Peyer's patch (tissue), 4 donors: ENCODE measurements at places on chromosomes 2 and 18. TPM values are rescaled to one million over a fixed set of nuclear protein-coding genes. Genes with fewer than 3 reads are reported as not detected.

- no peak for DNase-seq
- no peaks in the 10 kb centered on the region for H3K4me1 ChIP-seq
- H3K36me3 ChIP-seq, result no peaks in the 10 kb centered on the region
- no peaks in the 10 kb centered on the region for H3K27me3 ChIP-seq
Observed at GRCh38 chr2:206721256-206721920, 3.2 kb upstream of the DYTN start.

GRCh38 chr18:78813936-78814710 is 165.5 kb upstream of the SALL3 start:
- no peaks in the 10 kb centered on the region for H3K36me3 ChIP-seq
- H3K27ac ChIP-seq, result no peak overlapping the region
- no peak overlapping the region for H3K4me3 ChIP-seq

Gene UGT1A6
- total RNA-seq, result not detected

GRCh38 chr2:170996316-170996715 is 67.3 kb downstream of the GORASP2 start:
- no peaks in the 10 kb centered on the region for H3K4me1 ChIP-seq
- DNase-seq, result no peak
- H3K4me3 ChIP-seq, result no peak overlapping the region

DNA sequence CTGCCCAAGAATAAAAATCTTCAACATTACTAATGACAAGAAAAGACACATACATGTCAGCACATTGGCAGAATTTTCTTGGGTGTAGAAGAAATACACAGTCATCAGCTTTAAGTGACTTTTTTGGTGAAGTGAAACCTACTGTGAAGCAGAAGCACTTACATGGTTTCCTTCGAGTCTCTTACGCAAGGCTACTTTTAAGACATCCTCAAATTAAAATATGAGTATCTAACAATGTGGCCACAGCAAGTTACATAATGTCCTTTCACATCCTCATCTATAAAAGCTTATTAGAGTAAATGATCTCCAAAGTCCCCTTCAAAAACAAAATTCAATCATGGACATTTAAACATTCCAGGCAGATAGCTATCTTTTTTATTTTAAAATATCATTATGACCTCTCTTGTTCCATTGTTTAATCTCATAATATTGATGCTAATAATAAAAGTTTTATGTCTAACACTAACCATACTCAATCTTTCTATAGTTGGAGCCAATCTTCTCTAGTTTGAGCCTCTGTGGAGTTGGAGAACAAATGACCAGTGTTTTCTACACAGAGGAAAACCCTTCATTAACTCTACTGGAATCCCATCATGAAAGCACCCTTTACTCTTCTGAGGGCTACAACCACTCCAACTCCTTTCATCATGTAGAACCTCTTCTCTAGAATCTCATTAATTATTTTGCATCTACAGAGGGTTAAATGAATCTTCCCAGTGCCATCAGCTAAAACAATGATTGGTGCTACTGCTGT is 182.2 kb upstream of the ZFP36L2 start:
- no peak overlapping the region for H3K4me3 ChIP-seq
- H3K27me3 ChIP-seq, result no peaks in the 10 kb centered on the region
- H3K4me1 ChIP-seq, result no peaks in the 10 kb centered on the region
- peak overlapping the region; percentile 32 for H3K27ac ChIP-seq

- H3K4me3 ChIP-seq, result no peak overlapping the region
- H3K36me3 ChIP-seq, result no peaks in the 10 kb centered on the region
- DNase-seq, result no peak
- H3K27me3 ChIP-seq, result no peaks in the 10 kb centered on the region
- no peak overlapping the region for H3K27ac ChIP-seq
Observed at GRCh38 chr2:27027211-27027651, 5.5 kb upstream of the TMEM214 start.

GRCh38 chr2:207176247-207176646 is 10.5 kb upstream of the KLF7 start:
- H3K27ac ChIP-seq, result no peak overlapping the region
- no peaks in the 10 kb centered on the region for H3K4me1 ChIP-seq
- no peaks in the 10 kb centered on the region for H3K27me3 ChIP-seq
- no peak overlapping the region for H3K4me3 ChIP-seq
- H3K36me3 ChIP-seq, result no peaks in the 10 kb centered on the region

- no peak overlapping the region for H3K27ac ChIP-seq
- no peaks in the 10 kb centered on the region for H3K4me1 ChIP-seq
- no peak overlapping the region for H3K4me3 ChIP-seq
- H3K36me3 ChIP-seq, result no peaks in the 10 kb centered on the region
- DNase-seq, result no peak
Observed at GRCh38 chr2:119590873-119591272, 46.6 kb downstream of the CFAP221 start.

- peak overlapping the region; percentile 89 for H3K27ac ChIP-seq
- no peaks in the 10 kb centered on the region for H3K27me3 ChIP-seq
- H3K36me3 ChIP-seq, result no peaks in the 10 kb centered on the region
- no peak overlapping the region for H3K4me3 ChIP-seq
Observed at GRCh38 chr2:42045848-42046748, 1.7 kb upstream of the PKDCC start.

DNA sequence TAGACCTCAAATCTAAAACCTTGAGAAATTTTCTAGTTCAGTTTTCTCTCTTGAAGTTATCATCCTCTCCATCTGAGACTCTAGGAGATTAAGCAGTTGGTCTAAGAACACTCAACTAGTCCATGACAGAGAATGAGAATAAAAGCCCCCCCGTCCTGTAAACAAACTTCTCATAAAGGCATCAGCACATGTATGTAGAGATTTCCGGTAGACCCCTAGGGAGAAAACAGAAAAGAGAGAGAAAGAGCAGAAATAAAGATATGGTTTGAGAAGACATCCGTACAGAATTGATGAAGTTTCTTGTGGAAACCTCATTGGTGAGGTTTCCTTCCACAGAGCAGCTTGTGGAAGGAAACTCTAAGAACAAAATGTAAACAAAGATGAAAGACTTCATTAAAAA is 3.2 kb upstream of the GPR155 start:
- no peaks in the 10 kb centered on the region for H3K27me3 ChIP-seq
- H3K4me3 ChIP-seq, result no peak overlapping the region
- peak overlapping the region; percentile 27 for H3K27ac ChIP-seq
- no peaks in the 10 kb centered on the region for H3K4me1 ChIP-seq
- no peak for DNase-seq

Gene SERPINB7
- not detected for total RNA-seq

DNA sequence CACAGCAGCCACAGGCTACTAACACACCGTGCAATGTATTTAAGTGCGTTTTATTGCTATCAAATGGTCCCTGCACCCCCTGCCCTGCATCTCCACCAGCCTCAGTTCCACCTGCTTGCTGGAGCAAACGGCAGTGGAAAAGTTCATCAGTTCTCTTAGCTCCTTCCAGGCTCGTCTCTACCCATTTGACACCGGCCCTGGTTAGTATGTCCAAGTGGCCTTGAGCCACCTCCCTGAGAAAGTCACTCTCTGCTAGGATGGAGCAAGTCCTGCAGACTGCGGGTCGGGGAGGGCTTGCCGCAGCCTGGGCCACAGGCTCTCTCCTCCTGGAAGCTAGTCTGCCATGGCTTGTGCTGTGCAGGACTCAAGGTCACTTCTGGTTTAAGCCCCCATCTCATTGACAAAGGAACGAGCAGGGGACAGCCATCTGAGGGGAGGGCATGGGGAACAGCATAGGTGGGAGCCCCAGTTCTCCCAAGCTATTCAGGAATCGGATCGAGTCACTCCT is 74.9 kb downstream of the RHOB start:
- peaks cover 8% of the 10 kb centered on the region for H3K4me1 ChIP-seq
- no peak overlapping the region for H3K4me3 ChIP-seq
- no peak overlapping the region for H3K27ac ChIP-seq
- no peaks in the 10 kb centered on the region for H3K27me3 ChIP-seq

DNA sequence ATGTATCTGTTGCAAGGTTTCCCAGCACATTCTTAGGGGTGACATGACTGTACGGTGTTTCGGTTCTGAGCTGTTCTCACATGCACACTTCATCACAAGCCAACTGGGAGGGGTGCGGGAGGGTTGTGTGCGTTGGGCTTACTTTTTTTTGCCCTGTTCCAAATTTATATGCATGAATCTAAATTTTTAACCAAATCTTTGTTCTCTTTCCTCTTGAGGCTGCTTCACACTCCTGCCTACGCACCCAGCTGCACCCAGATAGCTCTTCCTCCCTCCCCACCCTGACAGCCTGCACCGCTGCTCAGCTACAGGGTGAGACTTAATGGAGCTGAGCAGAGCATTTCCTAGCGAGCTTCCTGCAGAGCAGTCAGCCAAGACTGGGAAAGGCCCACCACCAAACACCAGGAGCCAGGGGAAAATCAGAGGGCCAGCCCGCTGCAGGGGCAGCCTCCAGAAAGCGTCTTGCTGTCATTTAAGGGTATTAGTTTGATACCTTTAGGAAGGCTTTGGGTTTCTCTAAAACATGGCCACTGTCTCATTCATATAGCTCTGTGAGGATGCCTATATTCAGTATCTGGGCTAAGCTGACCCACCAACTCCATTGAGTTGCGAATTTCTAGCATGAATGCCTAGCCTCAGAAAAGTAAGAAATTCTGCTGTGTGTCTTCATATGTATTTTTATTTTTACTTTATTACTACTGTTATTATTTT is 84.5 kb downstream of the POU3F3 start:
- H3K27ac ChIP-seq, result no peak overlapping the region
- H3K27me3 ChIP-seq, result no peaks in the 10 kb centered on the region
- no peaks in the 10 kb centered on the region for H3K36me3 ChIP-seq
- no peak overlapping the region for H3K4me3 ChIP-seq

GRCh38 chr2:26910176-26910575 is 60.3 kb upstream of the MAPRE3 start:
- H3K27me3 ChIP-seq, result no peaks in the 10 kb centered on the region
- no peaks in the 10 kb centered on the region for H3K36me3 ChIP-seq
- H3K27ac ChIP-seq, result no peak overlapping the region
- no peaks in the 10 kb centered on the region for H3K4me1 ChIP-seq

DNA sequence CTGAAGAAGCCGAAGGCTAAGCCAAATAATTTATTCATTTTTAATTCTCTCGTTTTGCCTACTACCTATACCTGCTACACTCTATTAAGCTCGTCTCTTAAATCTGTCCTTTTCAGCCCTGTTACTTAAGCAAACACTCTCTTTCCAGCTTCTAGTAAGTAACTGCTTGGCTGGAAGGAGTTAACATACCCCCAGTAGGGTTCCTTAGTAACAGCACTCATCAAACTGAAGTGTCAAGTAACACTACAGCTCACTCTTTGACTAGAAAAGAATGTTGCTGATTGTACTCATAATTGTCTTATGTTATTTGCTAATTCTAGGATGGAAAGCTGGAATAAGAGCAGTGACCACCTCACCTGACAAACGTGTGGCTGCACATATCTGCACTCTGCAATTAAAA is 120.0 kb upstream of the SCN7A start:
- no peaks in the 10 kb centered on the region for H3K36me3 ChIP-seq
- H3K4me3 ChIP-seq, result no peak overlapping the region
- DNase-seq, result no peak
- H3K27ac ChIP-seq, result no peak overlapping the region
- H3K27me3 ChIP-seq, result no peaks in the 10 kb centered on the region

DNA sequence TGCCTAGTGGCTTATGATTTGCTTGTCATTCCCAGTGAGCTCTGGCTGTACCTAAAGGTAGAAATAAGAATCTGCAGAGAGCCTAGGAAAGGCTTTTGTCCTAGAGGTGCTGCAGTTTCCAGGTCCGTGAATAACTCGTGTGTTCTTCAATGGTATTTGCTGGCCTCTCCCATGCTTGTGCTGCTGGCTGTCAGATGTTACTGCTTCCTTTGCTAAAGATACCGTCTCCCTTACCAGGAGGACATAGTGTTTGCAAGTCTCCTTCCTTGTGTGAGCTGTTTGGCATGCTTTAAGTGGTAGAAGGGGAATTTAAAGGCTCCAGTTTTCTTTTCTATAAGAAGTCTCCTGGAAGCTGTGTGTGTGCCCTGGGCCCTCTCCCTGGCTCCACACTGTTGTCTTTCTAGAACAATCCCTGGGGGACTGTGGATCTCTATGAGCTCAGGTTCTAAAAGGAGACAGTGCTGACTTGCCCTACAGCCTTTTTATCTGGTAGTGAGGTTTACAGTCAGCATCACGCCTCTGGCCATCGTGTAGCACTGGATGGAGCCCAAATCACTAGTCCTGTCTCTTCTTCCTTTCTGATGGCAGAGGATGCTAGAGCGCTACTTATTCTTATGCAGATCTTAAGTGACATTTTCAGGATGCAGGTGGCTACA is 65.8 kb downstream of the RNF144A start:
- DNase-seq, result no peak
- H3K36me3 ChIP-seq, result no peaks in the 10 kb centered on the region
- H3K27me3 ChIP-seq, result no peaks in the 10 kb centered on the region
- no peak overlapping the region for H3K27ac ChIP-seq
- H3K4me3 ChIP-seq, result no peak overlapping the region

Gene EML6
- total RNA-seq, result 11.0 TPM

DNA sequence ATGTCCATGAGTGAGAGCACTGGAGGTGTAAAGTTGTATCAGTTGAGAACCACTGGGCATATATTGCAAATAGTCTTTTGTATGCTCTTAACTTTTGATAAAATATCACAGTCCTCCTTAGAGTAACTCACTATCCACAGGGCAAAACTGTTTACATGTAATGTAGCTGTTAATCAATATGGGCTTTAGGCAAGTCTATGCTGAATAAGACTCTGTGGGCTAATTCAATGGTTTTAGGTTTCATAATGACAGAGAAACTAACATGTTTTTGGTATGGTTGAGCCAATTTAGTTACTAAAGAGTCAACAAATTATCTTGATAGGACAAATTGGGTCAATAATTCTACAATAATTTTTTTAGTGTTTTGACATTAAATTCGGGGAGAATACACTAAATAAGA is 1134.9 kb upstream of the FAM98A start:
- DNase-seq, result no peak
- no peaks in the 10 kb centered on the region for H3K4me1 ChIP-seq
- no peaks in the 10 kb centered on the region for H3K27me3 ChIP-seq
- H3K36me3 ChIP-seq, result no peaks in the 10 kb centered on the region
- no peak overlapping the region for H3K4me3 ChIP-seq
- H3K27ac ChIP-seq, result no peak overlapping the region

Gene ORC2
- total RNA-seq, result 51.2 TPM

DNA sequence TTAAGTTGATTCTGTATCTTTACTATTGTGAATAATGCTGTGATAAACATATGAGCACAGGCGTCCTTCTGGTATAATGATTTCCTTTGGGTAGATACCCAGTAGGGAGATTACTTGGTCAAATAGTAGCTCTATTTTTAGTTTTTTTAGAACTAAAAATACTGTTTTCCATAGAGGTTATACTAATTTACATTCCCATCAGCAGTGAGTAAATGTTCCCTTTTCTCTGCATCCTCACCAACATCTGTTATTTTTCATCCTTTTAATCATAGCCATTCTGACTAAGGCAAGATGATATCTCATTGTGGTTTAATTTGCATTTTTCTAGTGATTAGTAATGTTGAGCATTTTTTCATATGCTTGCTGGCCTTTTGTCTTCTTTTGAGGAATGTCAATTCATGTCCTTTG is 35.1 kb downstream of the PMS1 start:
- no peaks in the 10 kb centered on the region for H3K27me3 ChIP-seq
- no peak overlapping the region for H3K4me3 ChIP-seq
- DNase-seq, result no peak
- no peak overlapping the region for H3K27ac ChIP-seq
- peaks cover 7% of the 10 kb centered on the region for H3K36me3 ChIP-seq

Gene RFTN2
- total RNA-seq, result 1.3 TPM
